ELF-1 (cell line): ENCODE measurements at places on chromosomes 7 and 10.
A peak's percentile ranks its signal among the peaks of the same experiment; 100 is the strongest.

- DNase-seq: peak; percentile 84
These were observed 41.1 kb upstream of the DUSP5 start for GRCh38 chr10:110456523-110457091.

DNA sequence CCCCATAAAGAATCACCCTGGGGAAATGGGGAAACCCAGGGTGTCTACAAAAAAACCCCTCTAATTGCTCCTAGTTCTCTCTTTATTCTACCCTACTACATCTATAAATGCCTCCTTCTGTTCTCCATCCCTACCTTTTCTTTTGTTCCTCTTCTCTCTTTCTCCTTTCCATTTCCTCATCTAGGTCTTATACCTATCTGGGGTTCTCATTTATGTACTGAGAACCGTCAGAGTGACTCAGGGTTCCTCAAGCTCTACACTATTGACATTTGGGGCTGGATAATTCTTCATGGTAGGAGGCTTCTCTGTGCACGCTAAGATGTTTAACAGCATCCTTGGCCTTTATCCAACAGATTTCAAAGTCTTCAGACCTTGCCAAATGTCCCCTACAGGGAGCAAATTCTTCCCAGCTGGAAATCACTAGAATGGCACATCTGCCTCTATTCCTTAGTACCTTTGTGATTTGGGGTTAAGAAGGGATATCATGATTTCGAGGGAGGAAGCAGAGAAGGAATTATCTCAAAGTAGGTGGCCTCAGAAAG, 137.4 kb upstream of the PTN start:
- no peak for DNase-seq

GRCh38 chr7:91351374-91351773, 87.1 kb downstream of the FZD1 start:
- DNase-seq: no peak

- no peak for DNase-seq
These were observed 9.4 kb upstream of the IMMP2L start for GRCh38 chr7:111571720-111572119.

GRCh38 chr7:30469303-30469702, 9.3 kb downstream of the NOD1 start:
- peak; percentile 92 for DNase-seq

DNA sequence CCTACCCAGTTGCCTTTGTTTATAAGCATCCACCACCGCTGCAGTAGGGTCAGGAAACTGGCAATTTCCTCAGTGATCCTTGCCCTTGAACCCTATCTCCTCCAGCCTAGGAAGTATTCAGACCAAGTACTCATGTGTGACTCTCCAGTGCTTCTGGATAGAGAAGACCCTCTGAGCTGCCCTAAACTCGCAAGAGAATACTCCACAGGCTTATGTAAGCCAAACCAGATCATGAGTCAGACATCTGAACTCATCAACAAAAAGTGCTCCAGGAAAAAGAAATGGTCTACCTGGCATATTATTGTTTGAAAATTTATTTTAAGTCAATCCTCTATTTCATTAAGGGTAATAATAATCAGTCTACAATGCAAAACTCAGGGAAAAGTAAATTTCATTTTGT, 101.3 kb downstream of the KAT6B start:
- DNase-seq: no peak

DNA sequence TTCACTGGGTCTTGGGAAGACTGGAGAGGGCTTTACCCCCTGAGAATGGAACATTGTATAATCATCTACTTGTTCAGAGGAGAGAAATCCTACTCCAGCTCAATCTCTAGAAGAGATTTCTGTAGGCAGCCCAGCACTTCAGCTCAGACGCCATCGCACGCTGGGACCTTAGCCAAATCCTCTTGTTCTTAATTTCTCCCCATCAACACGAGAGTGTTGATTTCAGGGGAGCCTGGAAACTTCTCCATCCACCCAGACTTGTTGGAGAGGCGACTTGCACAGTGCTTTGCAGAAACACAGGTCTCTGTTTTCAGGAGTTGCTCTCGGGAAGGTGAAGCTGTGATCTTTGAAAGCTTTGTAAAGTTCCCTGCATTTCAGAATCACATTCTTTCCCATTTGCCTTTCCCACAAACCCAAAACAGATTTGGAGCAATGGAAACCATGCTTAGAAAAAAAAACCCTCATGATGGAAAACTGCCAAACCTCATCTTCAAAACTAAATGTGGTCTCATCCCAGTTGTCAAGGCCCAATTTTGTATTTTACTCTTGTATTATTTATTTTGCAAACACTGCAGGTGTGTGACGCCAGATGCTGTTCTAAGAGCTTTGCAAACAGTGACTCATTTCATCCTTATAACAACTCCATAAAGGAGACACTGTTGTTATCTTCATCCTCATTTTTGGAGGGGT, 60.9 kb downstream of the CALML3 start:
- no peak for DNase-seq

GRCh38 chr10:87942884-87943527, 79.6 kb downstream of the PTEN start:
- no peak for DNase-seq

DNA sequence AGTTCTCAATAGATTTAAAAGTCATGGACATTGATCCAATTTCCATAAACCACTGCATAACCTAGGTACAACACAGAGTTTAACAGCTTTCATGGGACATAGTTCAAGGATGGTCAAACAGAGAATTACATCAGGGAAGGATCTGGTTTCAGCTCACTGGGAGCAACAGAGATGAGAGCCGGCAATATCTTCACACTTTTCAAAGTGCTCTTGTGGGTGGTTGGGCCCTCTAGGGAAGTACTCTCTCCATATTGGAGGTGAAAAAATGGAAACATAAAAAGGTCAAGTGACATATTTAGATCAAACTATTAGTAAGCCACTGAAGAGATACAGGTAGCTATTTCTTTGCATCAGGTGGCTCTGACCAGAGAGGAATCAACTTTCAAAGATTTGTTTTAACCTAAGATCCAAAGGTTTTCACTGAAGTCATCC, 61.8 kb upstream of the LRRN3 start:
- DNase-seq: no peak

DNA sequence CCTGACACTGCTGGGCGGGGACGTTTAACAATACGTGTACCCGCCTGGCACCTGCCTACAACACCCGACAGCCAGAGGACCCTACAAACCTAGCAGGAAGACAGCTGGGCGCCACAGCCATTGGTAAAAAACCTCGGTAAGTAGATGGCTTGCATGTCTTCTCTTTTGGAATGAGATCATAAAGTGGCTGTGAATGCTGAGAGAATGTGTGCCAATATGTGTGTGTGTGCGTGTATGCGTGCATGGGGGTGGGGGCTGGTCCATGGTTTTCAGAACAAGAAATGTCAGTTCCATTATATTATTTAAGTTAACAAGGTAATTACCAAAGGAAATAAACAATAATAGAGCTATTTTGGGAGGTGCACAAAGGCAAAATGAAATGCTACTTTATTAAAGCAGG, 39.2 kb downstream of the PAPOLB start:
- no peak for DNase-seq

DNA sequence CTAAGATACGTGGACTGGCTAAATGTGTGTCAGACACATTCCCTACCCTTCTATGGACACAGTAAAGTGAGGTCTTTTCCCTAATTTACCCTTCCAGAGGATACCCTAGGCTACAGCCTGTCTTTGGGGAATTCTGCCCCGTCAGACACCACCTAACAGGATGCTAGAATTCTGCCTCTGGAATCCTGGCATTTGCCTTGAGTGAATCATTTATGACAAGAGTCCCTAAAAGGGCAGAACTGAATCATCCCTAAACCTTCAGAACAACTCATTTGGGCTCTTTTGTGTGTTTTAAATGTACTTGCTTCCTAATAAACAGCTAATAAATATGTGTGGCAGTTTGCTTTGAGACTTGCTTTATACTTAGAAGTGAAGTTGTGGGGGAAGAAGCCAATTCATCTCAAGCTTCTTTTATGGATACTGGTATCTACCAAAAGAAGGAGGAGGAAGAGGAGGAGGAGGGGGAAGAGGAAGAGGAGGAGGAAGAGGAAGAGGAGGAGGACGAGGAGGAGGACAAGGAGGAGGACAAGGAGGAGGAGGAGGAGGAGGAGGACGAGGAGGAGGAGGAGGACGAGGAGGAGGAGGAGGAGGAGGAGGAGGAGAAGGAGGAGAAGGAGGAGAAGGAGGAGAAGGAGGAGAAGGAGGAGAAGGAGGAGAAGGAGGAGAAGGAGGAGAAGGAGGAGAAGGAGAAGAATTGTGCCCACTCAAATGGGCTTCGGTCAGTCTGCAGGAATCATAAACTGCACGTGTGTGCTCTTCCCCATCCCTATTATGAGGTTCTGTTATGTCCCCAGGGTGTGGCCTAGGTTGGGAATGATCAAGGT, 27.1 kb downstream of the PARP12 start:
- no peak for DNase-seq

GRCh38 chr7:148581624-148582023, 8.9 kb upstream of the C7orf33 start:
- no peak for DNase-seq

DNA sequence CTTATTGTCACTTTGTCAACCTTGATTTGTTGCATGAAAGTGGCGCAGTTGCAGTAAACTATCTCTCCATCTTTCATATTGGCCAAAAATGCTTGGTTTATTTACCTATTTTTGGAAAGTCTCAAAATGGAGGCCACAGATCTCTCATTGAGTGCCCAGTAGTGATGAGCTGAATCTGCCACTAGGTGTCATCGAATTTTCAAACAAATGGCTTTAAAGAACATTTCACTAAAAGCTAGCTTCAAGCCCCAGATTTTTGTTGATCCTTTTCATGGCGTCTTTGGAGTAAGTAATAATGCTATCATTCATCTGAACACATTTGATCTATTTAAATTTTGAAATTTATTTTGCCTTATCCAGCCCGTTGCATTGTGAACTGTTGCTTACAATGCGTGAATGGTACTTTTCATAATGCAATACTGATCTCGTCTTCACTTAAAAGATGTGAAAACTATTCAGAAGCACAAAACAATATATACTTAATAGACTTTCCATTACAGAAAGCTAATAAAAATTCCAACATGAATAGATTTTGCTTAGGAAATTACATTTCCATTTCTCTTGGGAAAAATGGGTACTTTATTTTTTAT, 236.2 kb downstream of the DNAJB9 start:
- peak; percentile 14 for DNase-seq

- peak; percentile 63 for DNase-seq
These were observed 1.3 kb downstream of the HOXA7 start for GRCh38 chr7:27154901-27155815.

DNA sequence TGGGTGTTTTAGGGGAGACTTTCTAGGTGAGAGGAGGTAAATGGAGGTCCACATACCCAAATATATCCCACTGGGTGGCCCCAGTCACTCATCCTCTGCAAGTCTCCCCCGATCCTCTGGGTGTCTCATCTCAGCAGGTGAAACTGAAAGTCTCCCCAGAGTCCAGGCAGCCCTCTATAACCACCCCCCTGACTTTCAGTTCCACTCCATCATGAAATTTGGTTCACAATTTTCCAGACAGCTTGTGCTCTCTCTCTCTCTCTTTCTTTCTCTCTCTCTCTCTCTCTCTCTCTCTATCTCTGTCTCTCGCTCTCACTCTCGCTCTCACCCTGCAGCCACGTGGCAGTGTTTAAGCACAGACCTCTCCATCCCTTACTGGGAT, 56.7 kb upstream of the ELN start:
- no peak for DNase-seq

DNA sequence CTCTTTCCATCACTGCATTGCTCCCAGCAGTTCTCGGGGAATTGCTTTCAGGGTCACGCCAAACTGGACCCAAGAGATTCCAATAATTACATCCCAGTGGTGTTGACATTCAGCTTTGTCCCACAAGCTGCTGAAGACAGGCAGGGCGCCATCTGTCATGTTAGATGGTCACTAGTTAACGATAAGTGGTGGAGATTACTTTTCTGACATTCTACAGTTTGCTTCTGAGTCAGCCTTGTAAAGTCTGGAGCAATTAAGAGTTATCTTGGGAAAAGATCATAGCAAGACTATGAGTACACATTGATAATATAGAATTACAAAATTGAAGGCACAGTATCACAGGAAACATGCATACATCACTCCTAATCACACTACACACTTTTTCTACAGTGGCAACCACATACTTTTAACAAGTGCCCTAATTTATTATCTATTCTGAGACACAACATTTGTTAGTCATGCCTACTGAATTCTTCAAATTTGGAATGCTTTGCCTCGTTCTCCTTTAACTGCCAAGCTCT, 41.9 kb downstream of the SEMA3C start:
- peak; percentile 40 for DNase-seq

DNA sequence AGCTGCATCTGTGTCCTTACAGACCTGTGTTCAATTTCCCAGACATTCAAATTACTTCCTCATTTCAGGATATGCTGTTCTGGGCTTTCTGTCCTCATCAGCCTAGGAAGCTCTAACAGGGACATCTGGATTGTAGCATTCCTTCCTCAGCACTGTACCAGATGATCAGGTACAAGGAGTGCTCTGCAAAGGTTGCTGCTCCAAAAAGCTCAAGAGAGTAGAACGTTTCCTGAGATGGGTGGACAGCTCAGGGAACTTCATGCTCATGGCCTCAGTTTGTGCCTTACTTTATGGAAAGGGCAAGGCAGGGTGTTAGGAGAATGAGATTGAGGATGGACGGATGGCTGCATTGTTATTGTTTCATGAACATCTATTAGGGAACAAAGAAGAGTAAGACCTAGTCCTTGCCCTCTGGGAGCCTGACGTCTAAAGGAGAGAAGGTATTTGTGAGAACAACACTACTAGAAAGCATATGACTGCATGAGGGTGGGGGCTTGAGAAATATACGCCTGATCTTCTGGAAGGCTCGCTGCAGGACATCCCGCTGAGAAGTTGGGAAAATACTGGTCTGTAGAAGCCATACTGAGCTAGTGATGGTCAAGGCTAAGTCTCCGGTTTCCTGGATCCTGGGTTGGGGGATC, 10.5 kb upstream of the ZNF212 start:
- no peak for DNase-seq

DNA sequence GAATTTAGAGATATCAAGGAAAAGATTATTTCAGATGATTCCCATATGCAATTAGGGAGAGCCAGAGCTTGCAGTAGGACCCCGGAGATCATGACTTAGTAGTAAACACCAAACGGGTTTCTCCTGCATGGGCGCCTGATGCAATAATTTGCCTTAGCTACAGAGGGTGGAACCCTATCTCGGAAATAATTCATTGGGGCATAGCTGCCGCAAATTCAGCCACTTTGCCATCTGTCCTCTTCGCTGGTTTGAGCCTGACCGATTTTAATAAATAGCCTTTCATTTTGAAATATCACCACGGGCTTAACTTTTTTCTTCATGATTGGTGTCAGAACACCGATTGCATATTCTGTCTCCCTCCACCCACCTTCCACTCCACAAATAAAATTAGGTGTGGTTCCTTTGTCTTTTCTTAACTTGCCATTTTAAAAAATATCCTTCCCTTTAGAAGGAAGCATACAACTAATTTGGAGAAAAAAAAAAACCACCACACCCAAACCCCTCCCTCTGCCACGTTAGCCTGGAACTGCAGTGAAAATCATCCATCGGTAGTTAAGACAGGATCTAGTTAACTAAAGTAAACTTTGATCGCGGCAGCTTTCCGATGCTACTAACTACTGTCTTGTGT, 1.4 kb downstream of the GARS1 start:
- peak; percentile 32 for DNase-seq
